ENCODE measurements at places on chromosomes 16 and 17.

DNA sequence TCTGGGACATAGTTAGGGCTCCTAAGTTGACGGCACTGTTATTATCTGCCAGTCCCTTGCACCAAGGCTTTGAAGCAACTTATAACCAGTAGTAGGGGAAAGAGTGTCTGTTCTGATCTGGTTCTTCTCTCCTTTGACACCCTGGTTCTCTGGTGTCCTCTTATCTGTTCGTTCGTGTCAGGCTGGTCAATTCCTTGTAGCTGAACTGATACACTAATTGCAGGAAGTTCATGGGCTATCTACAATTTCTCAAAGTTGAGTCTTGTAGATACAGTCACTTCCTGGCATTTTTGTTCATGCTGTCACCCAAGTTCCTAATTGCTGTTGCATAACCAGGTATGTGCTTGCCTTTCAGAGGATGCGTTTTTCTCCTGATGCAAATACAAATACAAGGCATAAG, 17.3 kb upstream of the MYO1D start:
- no peak for DNase-seq

DNA sequence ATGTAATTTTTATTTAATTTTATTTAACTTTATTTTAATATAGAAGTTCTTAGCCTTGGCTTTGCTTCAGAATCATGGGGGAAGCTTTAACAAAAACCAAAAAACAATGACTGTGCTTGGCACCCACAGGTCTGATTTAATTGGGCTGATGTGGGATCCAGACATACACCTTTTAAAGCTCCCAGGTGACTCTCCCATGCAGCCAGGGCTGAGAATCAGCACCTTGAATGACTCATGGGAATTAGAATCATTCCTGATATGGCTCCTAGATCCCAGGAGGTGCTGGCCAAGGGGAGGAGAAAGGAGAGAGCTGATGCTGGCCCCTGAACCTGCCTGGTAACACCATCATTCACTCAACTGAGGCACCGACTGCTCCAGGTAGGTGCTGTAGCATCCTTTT, 240.7 kb downstream of the PARN start:
- no peak for DNase-seq

GRCh38 chr16:15427648-15428239, 6.6 kb upstream of the BMERB1 start:
- DNase-seq: peak; percentile 49

DNA sequence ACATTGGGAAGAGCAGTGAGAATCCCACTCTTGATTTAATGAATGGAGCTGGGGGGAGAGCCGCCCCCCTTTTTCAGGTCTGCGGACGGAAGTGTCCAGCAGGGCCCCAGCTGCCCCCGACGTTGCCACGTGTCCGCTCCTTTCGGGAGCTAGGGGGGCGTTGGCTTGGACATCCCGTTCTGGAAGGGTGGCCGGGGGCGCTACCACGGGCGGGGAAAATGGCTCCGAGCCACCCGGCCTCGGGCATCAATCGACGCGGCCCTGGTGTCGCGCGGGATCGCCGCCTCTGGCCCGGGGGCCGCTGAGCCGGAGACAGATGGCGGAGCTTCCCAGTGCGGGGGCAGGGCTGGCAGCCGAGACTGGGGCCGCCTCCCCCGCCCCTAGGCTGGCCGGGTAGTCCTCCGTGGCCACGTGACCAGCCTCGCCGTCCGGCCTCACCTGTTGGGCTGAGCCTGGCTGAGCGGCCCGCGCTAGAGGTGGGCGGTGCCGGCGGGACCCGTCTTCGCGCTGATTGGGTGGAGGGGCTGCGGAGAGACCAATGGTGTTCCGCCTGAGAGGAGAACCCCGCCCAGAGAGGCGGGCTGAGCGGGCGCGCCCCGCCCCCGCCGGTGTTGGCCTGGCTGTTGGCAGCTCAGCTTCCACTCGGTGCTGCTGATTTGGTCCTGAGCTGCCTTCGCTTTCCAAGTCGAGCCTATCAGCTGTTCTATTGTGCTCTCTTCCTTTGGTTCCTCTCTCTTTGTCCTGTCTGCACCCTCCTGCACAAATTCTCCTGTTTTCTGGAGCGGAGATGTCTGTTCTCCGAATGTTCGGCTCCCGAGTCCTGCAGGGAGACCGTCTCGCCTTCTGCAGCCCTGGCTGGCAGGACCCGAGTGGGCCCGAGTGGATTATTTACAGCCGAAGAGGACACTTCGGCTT, 8.3 kb downstream of the HS3ST3B1 start:
- DNase-seq: peak; percentile 87

- no peak for DNase-seq
Measured at GRCh38 chr16:1072526-1073261, at the start of gene SSTR5. Gene SSTR5 (plus strand): TSS chr16:1072747. CDS start chr16:1078869, 6,122 bp downstream.

DNA sequence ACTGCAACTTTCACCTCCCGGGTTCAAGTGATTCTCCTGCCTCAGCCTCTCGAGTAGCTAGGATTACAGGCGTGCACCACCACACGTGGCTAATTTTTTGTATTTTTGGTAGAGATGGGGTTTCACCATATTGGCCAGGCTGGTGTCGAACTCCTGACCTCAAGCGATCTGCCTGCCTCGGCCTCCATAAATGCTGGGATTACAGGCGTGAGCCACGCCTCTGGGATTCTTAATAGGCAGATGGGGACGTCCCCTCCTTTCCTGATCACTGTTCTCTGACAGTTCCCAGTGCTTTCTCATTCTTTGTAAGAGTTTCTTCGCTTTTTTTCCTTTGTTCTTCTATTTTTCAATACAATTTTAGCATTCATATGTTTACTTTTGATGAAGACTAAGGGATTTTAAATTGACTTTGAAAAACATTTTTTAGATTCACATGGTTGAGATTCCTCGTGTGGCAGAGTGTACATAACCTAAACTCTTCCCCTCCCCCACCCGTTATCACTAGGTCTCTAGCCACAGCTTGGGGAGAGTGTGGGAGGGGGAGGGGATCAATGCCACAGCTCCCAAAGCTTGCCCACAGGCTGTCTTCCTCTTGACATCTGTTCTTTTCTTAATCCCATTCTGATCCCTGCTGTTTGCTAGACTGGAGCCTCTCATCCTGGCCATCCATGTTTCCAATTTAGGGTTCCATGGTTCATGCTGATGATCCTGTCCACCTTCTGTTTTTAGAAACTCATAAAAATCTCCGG, 11.0 kb downstream of the ADORA2B start:
- no peak for DNase-seq

- DNase-seq: no peak
Measured at GRCh38 chr17:44277976-44278375, 10.0 kb upstream of the SLC4A1 start.

DNA sequence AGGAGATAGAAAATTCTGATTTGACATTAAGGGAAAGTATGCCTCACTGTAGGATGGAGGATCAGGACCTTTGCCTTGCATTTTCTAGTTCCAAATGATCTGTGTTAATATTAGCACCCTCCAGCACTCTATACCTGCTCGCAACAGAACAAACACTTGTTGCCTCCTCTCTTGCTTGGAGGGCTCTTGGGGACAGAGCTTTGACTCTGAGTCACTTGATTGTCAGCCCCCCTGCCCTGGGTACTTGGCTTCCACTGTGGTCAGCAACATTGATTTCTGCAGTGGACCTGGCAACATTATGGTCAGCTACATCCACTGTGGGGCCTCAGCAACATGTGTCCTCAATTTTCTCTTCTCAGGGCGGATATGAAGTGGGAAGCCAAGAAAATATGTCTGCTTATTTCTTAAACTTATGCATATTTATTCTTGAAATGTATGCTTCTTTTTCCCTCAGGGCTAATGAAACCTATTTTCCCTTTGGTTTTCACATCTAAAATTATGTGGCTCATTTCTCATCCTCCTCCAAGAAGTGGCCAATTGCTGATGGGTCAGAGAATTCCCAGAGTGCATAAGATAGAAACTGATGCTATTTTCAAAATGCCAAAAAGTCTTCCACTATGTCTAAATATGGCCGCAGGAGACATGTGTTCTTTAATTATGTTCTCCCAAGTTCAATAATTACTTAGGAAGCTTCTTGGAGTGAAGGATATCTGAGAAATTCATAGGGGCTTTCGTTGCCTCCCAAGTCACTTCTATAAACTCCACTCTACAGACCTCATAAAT, 94.6 kb upstream of the SMIM36 start:
- no peak for DNase-seq

DNA sequence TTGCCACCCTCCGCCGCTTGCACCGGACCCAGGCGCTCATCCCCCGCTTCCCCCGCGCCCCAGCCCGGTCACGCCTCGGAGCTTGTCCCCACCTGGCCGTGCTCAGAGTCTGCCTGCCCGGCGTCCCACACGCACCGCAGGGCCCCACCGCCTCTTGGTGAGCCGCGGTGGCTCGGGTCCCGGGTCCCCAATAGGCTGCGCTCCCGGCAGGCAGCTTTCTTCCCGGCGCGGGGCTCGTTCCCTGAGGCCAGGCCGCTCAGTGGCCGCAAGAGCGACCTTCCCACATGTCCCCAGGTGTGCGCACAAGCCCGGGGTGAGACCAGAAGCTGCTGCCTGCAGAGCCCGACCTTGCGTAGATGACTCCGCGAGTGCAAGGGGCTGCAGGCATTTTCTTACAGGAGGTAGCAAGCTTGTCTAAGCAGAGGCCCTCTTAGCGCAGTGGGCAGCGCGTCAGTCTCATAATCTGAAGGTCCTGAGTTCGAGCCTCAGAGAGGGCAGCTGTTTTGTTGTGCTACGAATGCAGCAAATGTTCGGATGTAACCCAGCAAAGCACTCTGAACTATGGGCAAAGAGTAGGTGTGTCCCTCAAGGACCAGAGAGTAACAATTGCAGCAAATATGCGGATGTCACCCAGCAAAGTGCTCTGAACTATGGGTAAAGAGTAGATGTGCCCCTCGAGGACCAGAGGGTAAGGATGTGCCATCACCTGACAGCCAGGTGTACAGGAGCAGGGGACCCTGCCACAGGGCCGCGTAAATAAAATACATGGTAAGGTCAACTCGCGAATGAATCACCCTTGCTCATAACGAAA, 15.6 kb downstream of the TLE7 start:
- no peak for DNase-seq

- DNase-seq: no peak
Measured at GRCh38 chr16:66427036-66427860, at the start of gene BEAN1. Gene BEAN1 (plus strand): TSS chr16:66427295. CDS start chr16:66437677, 10,382 bp downstream.

DNA sequence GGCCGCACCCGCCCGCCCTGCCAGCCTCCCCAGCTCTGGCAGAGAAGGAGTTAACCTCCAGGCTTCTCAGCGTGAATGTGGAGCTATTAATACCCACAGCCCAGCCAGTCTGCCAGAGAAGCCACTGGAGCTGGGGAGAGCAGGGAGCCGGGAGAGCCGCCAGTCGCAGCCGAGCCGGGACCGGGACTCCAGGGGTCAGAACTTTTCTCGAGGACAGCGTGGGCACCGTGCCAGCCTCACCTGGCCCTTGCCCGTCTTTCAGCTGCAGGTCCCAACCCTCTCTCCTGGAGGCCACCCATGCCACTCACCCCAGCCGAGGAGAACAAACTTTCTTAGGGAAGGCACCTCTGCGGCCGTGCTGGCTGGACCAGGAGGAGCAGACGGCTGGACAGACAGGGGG, 33.8 kb upstream of the SBK1 start:
- no peak for DNase-seq

DNA sequence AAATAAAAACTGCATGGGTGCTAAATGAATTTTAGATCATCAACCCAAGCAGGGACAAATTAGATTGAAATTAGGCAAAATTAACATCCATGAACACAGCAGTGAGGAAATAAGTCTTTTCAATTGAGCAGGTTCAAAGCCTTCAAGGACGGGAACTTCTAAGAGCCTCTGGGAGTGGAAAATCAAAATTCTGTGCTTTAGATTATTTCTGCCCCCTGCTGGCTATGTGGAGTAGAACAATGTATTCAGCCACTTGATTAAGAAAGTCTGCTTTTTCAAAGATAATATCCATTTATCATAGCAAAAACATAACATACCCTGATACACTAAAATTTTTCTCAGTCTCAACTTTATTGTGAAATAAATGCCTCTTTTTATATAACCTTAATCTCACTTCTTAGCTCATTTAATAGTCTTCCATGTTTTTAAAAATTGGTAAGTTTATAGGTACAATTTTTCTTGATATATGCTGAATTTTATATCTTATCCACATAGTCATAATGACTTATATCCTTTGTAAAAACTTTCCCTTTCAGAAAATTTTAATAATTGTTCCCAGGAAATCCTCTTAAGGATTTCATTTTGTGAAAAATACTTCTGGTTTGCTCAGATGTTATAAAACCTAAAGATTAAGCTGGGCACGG, 28.1 kb upstream of the NOL11 start:
- peak; percentile 55 for DNase-seq

GRCh38 chr17:15233022-15233805, 31.9 kb downstream of the PMP22 start:
- no peak for DNase-seq

DNA sequence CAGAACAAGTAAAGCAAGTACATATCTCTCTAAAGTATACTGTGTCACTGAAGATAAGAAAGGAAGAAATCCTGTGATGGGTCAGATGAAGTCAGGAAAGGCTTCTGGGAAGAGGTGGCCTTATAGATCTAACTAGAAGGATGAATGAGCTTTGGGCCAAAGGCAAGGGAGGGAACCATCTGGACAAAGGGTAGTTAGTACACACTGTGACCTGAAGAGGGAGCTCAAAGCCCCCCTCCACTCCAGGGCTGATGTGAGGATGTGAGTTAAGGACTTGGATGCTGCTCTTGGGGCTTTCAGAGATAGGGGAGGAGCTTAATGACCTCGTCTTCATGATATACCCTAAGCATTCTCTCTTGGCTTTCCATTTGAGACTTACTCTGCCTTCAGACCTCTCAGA, 185.3 kb upstream of the CACNG3 start:
- DNase-seq: no peak

DNA sequence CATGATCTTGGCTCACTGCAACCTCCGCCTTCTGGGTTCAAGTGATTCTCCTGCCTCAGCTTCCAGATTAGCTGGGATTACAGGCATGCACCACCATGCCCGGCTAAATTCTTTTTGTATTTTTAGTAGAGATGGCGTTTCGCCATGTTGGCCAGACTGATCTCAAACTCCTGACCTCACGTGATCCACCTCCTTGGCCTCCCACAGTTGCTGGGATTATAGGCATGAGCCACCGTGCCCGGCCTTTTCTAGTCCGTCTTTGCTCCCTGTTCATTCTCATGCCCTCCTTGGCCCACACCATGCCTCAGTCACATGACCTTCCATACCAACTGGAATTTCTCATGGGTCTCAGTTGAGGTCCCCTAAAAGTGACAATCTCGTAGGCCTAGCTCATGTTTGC, 86.9 kb downstream of the SNX29 start:
- DNase-seq: no peak

DNA sequence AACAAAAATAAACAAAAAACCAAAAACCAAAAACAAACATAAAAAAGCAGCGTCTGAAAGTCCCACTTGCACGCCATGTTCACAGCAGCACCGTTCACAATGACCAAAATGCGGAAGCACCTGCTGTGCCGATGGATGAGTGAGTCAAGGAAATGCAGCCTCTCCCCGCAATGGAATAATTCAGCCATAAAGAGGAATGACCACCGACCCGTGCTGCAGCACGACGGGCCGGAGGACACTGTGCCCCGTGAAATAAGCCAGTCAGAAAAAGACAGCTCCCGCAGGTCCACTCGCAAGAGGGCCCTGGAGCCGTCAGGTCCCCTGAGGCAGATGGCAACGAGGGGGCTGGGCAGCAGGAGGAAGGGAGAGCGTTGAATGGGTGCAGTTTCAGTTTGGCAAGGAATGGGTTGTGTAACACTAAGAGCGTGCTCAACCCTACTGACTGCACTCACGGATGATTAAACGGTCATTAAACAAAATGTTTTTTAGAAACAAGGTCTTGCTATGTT, 5.1 kb downstream of the CLCN7 start:
- no peak for DNase-seq

All from activated T-cell treated with anti-CD3 and anti-CD28 coated beads for 4 hours (primary cell).